ENCODE measurements at places on chromosomes 13 and 19. TPM values are rescaled to one million over a fixed set of nuclear protein-coding genes. Genes with fewer than 3 reads are reported as not detected.

AMER2 gene
- not detected for total RNA-seq

DNA sequence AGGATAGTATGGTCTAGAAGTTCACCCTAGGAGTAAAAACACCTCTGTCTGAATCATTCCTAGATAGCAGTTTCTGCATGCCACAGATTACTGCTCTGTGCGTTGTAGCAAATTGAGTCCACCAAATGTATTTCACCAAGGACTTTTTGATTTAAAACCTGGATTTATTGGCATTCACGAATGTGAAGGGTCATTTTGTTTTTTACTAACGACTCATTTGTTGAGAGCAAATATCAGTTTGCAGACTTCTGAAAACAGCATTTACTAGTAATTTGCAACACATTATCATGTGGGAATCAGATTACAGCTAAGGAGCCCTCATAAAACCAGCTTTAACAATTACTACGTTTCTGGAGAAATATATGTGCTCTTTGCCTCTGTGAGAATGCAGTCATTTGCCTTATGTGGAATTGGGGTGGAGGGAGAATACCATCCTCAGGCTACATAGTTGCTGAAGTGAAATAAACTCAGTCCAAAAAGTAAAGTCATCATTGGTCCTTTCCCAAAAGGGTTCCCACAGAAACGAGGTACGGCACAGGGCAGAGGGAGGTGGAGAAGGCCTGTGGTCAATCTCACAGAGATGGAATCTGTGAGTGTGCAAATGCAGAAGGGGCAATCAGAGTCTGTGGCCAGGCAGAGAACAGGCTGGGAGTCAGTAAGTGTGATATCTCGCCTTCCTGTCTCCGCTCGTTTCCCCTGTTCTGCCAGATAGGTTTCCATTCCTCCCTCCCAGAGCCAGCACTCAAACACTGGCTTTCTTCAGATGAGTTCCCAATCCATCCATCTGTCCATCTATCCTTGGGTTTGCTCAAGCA, 63.1 kb downstream of the DLEU7 start:
- no peak for DNase-seq

- DNase-seq, result no peak
Measured at GRCh38 chr19:17495639-17496296, 15.7 kb upstream of the PGLS start.

- no peak for DNase-seq
Measured at GRCh38 chr13:91112201-91112923, 235.1 kb upstream of the MIR17HG start.

- no peak for DNase-seq
Measured at GRCh38 chr19:35143818-35144217, 763 bp downstream of the FXYD7 start.

PDE4C gene
- 0.55 TPM for total RNA-seq

SYNGR4 gene
- total RNA-seq, result not detected

DNA sequence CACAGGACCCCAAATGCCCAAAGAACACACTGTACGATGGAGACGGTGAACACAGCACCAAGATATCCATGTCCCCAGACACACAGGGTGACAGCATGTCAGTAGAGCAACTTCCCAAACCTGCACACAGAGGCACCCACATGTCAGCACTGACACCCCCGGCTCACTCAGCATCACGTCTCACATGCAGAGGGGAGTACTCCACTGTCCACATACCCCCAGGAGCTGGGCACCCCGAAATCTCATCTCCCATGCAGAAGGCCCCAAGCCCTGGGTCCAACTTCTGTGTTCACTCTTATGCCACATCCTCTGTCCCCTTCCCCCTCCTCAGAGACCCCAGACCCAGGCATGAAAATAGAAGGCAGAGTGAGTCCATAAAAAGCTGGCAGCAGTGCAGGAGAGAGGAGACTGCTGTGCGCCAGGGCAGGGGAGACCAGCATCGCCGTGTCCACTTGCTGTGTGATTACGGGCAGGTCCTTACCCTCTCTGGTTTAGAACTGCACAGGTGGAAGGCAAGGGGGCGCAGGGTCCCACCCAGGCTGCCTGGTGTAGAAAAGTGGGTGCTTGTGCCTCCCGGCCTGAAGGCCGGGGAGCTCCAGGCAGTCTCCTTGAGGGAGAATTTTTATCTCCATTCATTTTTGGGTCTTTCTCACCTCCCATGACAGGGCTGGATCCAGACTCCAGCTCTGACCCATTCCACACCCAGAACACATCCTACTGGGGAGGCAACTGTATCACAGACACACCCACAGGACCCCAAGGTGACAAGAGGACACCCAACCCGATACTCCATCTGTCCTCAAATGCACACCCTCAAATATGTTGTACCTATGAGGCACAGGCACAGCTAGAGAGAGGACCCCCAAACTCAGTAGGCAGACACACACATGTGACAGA, 17.0 kb downstream of the ERFL start:
- no peak for DNase-seq

DNA sequence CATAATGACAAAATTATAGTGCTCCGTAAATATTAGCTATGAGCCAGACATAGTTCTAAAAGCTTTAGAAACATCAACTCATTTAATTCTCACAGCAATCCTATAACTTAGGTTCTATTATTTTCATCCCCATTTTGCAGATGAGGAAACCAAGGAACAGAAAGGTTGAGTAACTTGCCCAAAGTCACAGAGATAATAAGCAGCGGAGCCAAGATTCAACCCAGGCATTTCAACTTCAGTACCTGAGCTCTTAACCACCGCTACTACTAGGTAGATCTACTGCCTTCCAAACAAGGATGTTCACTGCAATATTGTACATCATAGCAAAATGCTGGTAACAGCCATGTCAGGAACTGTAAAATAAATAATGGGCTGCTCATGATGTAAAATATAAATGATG, 39.9 kb downstream of the ELF1 start:
- DNase-seq, result no peak

DNA sequence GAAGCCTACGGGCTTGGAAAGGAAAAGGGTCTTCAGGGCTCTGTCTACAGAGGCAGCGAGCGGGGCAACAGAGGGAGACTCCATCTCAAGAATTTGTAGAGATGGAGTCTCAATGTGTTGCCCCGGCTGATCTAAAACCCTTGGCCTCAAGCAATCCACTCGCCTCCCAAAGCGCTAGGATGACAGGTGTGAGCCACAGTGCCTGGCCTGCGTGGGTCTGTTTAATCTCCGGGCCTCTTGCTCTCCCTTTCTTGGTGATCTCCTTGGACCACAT, 8.1 kb downstream of the RPS9 start:
- no peak for DNase-seq
